ENCODE measurements at places on chromosomes 1 and 21.

GRCh38 chr1:189121941-189122340 is 1355.7 kb downstream of the BRINP3 start:
- DNase-seq, result no peak

DNA sequence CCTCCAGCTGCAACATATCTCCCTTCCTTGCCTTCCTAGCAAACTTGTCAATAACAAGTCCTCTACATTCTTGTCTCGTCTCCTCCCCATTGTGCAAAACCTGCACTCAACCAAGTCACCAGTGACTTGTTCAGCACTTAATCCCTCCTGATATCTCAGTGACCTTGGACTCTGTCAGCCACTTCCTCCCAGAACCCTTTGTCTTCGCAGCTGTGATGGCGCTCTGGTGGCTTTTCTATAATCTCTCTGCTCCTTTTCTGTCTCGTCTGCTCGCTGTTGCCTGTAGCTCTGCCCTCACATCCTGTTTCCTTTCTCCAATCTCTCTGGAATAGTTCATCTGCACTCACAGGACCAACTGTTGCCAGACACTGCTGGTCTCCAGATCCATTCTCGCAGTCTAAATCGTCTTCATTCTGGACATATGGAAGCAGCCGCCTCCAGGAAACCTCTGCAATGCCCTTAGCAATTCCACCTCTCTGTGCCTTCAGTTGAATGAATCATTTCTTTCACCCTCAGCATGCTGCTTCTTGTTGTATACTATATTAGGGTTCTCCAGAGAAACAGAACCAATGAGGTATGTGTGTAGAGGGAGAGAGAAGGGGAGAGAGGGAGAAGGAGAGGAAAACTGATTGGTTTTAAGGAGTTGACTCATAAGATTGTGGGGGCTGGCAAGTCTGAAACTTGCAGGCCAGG is 17.4 kb upstream of the IFNAR2 start:
- DNase-seq, result no peak

GRCh38 chr21:14259747-14260146 is 43.8 kb downstream of the RBM11 start:
- DNase-seq, result no peak

DNA sequence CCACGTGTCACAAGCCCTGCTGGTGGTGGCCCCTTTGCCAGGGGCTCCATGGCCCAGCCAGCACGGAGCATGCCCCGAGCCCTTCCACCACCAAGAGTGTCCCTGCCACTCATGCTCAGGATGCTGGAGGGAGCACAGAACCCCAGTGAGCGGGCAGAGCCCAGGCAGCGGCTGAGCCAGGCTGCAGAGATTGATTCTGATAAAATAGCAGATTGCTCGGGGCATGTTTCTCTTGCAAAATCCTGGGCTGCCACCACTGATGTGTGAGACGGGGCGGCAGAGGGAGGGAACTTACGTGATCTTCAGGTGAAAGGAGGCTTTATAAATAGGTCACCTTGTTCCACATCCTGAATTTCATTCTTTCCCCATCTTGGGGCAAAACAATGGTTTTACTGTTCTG is 53.2 kb downstream of the SPSB1 start:
- DNase-seq, result no peak

- peak; percentile 29 for DNase-seq
Observed at GRCh38 chr1:201016943-201017827, 6.3 kb downstream of the KIF21B start.

- DNase-seq, result no peak
Observed at GRCh38 chr1:109198043-109198695, 15.5 kb upstream of the SARS1 start.

- no peak for DNase-seq
Observed at GRCh38 chr1:64912191-64912590, 54.2 kb downstream of the JAK1 start.

DNA sequence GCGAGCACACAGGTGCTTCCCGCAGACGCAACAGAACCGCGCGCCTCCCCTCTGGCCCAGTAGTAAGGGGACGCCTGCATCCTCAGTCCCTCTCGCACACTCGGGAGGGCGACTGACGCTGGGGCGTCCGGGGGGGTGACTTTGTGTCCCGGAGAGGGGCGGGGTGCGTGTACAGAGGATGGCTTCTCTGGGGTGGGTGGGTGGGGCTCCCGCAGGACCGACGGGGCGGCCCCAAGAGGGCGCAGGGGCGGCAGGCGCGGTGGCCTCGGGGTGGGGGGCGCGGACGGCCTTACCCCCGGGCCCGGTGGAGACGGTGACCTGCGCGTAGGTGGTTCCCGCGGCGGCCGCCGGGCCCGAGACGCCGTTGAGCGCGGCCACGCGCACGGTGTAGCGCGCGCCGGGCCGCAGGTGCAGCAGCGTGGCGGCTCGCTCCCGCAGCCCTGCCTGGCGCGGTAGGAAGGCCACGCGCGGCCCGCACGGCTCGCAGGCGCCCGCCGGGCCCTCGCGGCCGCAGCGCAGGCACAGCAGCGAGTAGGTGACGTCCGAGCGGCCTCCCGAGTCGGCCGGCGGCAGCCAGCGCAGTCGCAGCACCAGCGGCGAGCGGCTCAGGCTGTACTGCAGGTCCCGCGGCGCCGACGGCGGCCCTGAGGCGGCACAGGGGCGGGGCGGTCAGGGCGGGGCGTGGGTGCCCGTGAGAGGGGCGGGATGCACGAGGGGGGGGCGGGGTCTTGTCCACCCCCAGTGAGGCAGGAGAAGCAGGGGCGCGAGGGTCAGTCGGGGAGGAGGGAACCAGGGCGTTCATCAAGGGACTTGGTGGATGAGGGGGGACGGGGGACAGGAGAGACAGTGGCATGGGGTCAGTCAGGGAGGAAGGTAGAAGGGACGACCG is 12.1 kb downstream of the EPHA10 start:
- peak; percentile 58 for DNase-seq

GRCh38 chr1:239274242-239274830 is 112.0 kb upstream of the CHRM3 start:
- DNase-seq, result no peak

- no peak for DNase-seq
Observed at GRCh38 chr1:11397151-11397901, 81.6 kb upstream of the DISP3 start.

- DNase-seq, result no peak
Observed at GRCh38 chr1:195981448-195982139, 626.6 kb downstream of the KCNT2 start.

DNA sequence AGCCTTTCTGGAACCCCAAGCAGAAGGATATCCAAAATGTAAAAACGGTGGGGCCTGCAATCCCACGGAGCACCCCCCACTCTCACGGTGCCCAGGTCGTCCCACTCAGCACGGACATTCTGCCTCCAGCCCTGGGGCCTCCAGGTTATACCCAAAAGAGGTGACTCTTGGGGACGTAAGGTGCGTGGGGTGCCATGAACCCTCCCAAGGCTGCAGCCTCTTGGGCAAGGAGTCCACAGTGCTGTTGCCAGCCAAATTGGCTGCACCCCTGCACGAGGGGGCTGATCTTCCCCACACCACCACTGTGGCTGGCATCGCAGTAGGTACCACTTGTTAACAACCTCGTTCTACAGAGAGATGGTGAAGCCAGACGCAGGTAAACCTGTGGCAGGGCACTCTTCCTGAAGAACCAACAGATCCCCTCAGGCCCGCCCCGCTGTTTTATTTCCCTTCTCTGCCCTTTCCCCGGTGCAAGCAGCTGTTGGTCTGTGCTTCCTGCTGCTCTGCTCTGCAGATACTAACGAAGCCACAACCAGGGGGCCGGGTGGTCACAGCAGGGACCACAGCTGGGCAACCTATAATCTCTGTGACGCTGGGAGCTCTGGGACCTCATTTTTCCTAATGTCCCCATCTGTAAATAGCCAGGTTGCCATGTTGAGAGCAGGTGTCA is 8.7 kb downstream of the TFF3 start:
- DNase-seq, result no peak

- DNase-seq, result no peak
Observed at GRCh38 chr1:1080122-1080757, 6.1 kb upstream of the RNF223 start.

- no peak for DNase-seq
Observed at GRCh38 chr1:82260666-82261065, 459.9 kb downstream of the ADGRL2 start.

GRCh38 chr1:201876148-201876818 is 12.4 kb upstream of the SHISA4 start:
- DNase-seq, result no peak

- no peak for DNase-seq
Observed at GRCh38 chr21:46550116-46550941, 54.6 kb downstream of the S100B start.

DNA sequence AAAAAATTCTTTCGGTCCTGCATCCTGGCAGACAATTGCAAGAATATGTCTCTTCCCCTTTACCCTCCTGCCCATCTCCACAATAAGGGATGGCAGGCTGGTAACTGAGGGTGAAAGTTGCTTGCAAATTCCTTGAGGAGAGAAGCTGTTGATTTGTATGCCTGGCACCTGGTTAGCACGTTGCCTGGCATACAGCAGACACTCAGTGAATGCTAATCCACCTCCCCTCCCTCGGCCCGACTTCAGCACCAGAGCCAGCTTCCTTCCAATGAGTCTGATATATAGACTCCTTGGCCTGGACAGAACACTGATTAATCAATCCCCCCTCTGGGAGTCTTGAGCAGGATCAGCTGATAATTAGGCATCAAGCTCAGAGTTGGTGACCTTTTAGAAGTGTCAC is 39.1 kb downstream of the KCNC4 start:
- no peak for DNase-seq

GRCh38 chr1:50129201-50129600 is 20.5 kb downstream of the ELAVL4 start:
- no peak for DNase-seq

DNA sequence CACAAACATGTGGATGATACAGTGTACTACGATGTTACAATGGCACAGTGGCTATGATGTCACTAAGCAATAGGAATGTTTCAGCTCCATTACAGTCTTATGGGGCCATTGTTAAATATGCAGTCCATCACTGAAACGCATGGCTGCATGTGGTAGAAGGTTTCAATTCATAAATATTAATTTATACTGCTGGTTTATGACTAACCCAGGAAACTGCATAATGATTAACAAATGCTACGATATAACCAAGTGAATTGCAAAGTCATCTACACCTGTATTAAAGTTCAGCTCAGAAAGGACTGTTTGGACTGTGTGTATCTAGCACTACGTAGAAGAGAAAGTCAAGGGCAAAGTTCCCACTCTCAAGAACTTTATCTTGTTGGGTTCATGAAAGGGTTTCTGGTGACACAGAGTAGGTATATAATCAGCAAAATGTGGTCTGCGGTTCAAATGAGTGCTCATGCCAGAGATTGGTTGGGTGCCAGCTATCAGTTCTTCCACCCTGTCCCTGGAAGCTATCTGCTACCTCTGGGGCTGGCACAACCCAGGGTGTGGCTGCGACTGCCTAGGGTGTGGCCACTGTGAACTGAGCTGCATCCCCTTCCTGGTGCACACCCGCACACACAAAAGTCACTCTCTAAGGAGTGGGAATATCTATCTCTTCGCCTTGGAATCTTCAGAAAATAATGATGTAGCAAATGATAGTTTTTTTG is 14.8 kb downstream of the MGST3 start:
- DNase-seq, result no peak

DNA sequence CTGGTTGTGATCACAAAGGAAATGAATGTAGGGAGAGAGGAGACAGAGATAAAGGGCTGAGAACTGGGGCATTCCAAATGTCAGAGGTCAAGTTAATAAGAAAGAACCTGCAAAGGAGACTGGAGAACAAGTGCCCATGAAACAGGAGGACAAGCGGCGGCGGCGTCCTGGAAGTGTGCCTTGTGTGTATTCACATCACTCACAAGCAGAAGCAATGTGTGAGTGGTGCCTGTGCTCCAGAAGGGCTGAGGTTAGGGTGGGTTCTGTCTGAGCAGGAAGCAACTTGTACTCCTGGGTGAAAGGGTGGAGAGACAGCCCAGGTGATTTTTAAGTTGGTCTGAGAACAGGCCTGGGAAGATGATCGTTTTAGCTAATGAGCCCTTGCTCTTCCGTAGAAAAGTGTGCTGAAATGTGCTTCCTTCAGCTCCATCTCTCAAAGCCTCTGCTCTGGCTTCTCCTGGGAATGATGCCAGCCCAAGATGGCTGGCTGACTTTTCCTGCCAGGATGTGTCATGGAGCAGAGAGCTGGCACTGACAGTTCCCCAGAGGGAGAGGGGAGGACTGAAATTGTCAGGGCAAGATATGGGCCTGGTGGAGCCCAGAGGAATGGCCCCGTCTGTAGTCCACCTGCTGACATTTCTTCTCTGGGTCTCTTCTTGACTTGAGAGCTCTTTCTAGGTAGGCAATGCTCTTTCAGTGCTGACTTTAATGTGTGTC is 25.1 kb upstream of the PLEKHA6 start:
- no peak for DNase-seq

DNA sequence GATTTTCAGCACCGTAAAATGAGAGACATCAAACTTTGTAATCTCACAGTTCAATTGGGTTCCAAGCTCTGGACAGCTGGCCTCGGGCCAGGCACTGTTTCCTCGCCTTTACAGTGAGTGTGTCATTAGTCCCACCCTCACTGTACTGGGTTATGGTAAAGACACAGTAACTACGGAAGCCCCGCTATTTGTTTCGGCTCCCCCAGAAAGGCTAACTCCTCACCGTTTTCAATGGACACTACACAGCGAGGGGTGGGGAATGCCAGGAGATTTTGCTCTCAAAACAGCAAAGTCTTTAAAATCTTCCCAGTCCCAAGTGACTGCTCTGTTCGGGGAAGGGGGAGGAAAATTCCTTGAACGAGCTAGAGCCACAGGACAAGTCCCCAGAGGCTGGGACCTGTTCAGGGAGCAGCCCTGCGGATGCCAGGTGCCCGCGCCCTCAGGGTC is 757 bp upstream of the SPSB1 start:
- DNase-seq, result no peak

- DNase-seq, result no peak
Observed at GRCh38 chr21:46552274-46552673, 52.6 kb downstream of the S100B start.

GRCh38 chr1:26391450-26391849 is 18.9 kb upstream of the ZNF683 start:
- no peak for DNase-seq

DNA sequence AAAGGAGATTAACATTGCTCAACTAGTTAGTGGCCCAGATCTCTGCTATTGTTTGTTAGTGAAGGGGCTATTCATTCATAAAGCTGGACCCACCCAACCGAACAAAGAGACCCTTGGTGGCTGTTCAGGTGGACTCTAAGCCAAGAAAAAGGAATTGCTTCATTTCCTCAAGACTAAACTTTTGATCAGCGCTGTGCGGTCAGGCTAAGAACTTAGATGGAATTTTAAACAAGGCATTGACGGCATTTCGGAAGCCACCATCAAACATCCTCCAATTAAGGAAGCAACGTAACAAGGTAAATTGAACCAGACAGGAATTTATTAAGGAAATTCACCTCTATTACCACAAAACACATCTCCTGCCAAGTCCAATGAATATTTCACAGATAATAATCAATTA is 19.9 kb upstream of the SHCBP1L start:
- DNase-seq, result no peak

DNA sequence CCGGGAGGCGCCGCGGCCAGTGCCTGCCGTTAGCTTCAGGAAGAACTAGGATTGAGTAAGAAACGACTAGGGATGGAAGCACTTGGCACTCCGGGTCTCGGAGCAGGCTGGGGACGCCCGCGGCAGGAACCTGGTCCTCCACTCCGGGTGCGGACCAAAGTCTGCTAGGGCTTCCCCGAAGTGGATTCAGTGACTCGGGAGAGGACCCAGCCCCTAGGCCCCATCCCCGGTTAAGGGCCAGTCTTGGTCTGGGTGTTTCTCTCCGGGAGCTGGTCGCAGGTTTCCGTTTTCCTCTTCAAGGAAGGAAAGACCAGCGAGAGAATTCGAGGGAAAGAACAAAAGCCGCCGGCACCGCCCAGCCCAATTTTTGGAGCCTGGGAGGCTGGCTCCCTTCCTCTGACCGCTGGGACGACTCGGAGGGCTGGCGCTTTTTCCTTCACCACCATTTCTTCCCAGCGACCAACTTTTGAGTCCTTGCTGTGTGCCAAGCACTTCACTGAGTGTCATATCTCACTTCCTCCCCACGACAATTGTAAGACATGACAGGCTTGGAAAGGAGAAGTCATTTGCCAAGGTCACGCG is 16.8 kb upstream of the STMN1 start:
- DNase-seq, result no peak

Data from NCI-H1436 (cell line).